Activated T-cell treated with anti-CD3 and anti-CD28 coated beads, Interleukin-2, amount 50 U/mL, for 1 hour (primary cell): ENCODE measurements at places on chromosomes 7 and 10.

GRCh38 chr10:49320191-49320590, 21.2 kb downstream of the C10orf71 start:
- DNase-seq = no peak

- DNase-seq = no peak
Observed at GRCh38 chr7:95772771-95773581, 622 bp downstream of the DYNC1I1 start.

DNA sequence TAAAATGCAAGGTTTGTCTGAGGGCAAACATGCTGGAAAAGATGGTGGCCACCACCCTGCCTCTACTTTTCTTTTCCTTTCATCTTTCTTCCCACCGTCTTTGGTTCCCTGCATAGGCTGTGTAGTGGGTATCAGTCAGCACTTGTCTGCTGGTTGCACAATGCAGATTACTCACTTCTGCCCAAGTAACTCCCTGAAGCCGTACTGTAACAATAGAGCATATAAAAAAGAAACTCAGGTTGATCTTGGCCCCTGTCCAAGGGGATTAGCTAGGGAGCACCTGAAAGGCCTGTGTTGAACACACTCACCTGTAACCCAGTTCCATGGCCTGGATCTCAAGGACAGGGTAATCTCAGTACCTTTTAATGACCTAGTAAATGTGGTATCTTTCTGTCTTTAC, 533.0 kb upstream of the GALNT17 start:
- DNase-seq = no peak

- DNase-seq = no peak
Observed at GRCh38 chr10:5910323-5911100, 20.5 kb downstream of the FBH1 start.

- no peak for DNase-seq
Observed at GRCh38 chr10:116589926-116590325, 833 bp upstream of the PNLIPRP1 start.

DNA sequence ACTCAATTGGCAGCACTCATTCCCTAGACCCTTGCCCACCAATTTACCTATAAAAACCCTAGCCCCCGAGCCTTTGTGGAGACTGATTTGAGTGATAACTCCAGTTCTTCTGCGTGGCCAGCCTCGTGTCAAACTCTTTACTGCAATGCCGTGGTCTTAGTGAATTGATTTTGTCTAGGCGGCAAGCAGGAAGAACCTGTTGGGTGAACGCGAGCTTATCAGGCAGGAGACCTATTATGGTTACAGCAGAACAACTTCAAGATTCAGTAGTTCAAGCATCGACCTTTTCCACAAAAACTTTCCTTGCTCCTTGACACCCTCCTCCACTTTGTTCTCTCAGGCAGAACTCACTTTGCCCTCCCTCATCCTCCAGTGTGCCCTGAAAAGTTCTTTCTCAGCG, 12.2 kb downstream of the SSMEM1 start:
- no peak for DNase-seq

GRCh38 chr10:45249978-45250693, 65.3 kb downstream of the OR13A1 start:
- DNase-seq = no peak

DNA sequence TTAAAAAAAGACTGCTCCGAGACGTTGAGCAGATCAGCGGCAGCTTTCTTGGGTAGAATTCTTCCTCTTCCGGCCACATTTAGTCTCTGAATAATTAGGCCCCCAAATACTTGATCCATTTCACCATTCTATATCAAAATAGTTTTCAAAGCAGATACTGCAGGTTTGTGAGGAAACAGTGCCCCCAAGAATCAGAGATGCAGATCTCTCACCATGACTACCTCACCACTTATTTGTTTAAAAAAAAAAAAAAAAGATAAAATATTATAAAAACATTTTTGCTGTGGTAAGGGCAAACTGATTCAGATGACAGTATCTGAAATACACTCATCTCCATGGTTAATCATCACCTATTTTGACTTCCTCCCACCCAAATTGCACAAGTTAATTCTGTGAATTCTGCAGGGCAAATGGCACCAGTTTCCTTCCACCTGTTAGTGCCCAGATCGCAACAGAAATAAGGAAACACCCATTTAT, 210.4 kb downstream of the FAM107B start:
- peak; percentile 18 for DNase-seq

DNA sequence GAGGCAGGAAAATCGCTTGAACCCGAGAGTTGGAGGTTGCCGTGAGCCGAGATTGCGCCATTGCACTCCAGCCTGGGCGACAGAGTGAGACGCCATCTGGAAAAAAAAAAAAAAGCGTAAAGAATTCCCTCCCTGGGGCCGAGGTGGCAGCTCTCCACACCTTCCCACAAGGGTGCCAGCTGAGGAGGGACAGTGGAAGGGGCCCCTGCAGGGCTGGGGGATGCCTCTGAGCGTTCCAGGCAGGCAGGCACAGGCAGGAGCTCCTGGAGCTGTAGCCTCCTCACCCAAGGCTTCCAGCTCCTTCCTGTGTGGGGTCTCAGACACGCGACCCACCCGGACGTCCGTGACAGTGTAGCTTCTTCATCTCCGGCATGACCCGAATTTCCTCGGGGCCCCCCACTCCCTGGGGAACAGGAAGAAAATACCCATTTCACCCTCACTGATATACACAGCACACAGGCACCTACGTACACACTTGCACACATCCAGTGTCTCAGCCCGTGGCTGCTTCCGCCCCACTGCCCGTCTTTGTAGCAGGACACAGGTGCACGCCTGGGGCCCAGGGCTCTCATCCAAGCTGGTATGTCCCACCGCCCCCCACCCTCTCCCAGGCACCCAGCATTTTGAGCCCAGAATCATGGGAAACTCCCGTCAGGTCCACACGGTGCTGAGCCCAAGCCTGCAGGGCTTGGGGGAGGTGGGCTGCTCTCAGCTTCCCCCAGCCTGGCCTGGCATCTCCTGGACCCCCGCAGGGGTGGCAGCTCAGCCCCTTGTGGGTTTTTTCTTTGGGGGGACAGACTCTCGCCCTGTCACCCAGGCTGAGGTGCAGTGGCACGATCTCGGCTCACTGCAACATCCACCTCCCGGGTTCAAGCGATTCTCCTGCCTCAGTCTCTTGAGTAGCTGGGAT, 25.7 kb downstream of the GRIFIN start:
- no peak for DNase-seq

- no peak for DNase-seq
Observed at GRCh38 chr10:67401711-67402110, 294.3 kb downstream of the CTNNA3 start.

DNA sequence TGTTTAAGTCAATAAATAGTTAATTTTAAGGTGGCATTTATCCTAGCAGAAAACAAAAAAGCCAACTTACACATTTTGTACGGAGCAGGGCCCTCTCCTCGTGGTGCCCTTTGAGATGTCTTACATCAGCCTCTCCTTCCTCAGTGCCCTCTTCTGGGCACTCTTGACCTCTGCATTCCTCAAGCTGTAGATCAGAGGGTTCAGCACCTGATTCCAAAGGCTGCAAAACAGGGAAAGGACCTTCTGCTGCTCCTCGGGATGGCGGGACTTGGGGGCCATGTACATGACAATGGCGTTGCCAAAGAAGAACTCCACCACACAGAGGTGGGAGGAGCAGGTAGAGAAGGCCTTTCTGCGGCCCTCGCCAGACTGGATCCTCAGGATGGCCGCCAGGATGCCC, 4.6 kb upstream of the OR2A14 start:
- no peak for DNase-seq

DNA sequence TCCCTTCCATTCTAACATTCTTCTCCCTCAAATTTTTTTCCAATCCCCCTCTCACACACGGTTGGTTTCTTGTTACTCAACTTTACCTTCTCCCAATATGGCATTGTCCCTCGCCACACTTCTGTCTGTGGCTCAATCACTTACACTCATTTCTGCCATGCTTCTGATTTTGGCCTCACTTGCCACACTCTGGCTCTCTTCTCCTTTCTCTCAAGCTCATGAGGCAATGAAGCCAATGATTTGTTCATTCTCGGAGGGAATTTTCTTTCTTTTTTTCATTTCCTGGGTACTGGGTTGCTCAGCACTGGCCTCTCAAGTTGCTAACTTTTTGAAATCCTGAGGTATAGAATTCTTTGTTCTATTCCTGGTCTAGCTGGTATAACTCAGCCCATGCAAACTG, 4.0 kb upstream of the MYOZ1 start:
- no peak for DNase-seq

DNA sequence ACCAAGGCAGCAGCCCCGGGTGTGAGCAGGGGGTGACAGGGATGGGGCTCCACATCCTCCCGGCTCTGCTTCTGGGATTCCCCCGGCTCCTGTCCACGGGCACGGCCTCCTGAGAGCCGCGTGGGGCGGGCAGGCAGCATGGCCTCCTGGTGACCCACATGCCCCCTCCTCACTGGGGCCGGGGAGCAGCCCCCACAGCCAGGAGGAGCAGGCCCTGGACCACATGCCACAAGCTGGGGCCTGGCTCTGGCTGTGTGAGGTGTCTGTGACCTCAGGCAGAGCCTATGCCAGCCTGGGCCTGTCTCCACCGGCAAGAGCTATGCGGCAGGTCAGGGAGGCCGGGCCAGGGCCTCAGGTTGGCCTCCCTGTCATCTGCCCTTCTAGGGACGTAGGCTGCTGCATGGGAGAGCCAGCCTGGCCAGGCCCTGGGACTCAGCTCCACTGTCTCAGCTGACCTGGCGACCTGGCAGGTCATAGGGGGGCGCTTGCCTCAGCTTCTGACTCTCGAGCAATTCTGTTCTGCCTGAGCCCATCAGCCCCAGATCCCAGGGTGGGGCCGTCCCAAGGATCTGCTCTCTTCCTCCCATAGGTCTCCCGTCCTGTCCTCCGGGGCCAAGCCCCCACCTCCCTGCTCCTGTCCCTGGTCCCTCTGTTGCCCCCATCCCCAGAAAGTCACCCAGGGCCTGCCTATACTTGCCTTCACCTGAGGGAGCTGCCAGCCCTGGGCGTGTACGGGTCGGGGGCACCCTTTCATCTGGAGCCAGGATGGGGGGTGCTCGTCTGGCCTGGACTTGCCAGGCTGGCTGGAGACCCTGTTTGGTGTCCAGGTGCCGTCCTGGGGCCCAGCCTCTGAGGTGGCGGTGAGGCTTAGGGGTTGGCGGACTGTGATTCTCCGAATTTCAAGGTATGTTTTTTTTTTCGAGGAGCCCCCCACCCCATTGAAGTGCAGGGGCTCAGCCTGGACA, 3.9 kb upstream of the TMEM184A start:
- no peak for DNase-seq

- DNase-seq = no peak
Observed at GRCh38 chr10:89523274-89523673, 12.1 kb downstream of the SLC16A12 start.

- DNase-seq = no peak
Observed at GRCh38 chr7:103080923-103081322, 6.0 kb downstream of the ARMC10 start.

DNA sequence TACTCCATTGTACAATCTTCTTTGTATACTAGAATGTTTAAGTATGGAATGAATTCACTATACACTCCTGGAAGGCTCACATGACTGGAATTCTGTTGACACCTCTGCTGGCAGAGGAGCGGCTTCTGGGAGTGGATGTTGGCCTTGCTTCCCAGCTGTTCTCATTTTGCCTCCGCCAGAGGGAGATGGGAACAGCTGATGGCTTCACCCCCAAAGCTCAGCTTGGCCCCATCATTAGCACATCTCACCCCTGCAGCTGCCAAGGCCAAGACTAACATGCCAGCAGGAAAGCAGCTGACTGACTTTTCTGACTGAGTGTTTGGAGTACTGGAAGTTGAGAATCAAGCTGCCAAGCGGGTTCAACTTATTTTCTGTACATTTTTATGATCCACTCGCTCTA, 15.1 kb downstream of the ADAM12 start:
- DNase-seq = no peak

DNA sequence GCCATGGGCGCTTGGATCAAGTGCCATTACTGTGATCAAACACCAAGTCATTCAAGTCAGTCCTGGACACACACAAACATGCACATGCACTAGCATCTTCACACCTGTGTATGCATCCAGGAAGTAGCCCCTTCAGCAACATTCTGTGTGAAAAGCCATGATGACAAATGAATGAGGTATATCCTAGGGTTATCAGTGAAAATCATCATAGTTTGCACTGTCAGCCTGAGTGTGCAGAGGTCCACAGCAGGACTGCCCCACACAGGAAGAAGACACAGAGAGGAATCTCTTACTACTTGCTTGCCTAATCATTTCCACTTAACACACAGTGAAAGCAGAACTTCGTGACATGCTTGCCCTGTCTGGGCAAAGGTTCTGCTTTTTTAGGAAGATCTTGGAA, 184.0 kb upstream of the ADO start:
- no peak for DNase-seq

GRCh38 chr10:78779339-78779955, 289.3 kb upstream of the ZMIZ1 start:
- no peak for DNase-seq

GRCh38 chr10:127943336-127943910, 36.5 kb downstream of the PTPRE start:
- no peak for DNase-seq

GRCh38 chr7:66699998-66700397, 40.5 kb upstream of the RABGEF1 start:
- no peak for DNase-seq

DNA sequence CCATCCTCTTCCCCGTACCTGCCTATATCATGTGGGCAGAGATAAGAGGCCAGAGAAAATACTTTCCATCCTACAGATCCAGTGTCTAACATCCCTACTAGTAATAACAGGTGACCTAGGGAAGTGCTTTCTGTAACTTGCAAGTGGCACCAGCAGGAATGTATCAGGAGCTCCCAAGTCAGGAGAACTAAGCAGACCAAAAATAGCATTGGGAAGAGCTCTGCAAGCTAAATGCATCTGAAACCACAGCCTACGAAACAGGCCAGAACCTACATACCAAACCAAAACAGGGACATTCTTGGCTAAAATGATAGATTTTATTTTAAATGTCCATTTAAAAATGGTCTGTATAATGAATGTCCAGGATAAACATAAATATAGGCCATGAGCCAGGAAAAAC, 680.8 kb downstream of the PHTF2 start:
- DNase-seq = no peak

- DNase-seq = no peak
Observed at GRCh38 chr10:21398563-21399231, 126.8 kb downstream of the SKIDA1 start.
